ENCODE measurements at places on chromosomes 6 and 20. TPM values are rescaled to one million over a fixed set of nuclear protein-coding genes. Genes with fewer than 3 reads are reported as not detected.

GRCh38 chr6:154583546-154584188 lies 73.2 kb upstream of the CNKSR3 start:
- no peak for DNase-seq

DNA sequence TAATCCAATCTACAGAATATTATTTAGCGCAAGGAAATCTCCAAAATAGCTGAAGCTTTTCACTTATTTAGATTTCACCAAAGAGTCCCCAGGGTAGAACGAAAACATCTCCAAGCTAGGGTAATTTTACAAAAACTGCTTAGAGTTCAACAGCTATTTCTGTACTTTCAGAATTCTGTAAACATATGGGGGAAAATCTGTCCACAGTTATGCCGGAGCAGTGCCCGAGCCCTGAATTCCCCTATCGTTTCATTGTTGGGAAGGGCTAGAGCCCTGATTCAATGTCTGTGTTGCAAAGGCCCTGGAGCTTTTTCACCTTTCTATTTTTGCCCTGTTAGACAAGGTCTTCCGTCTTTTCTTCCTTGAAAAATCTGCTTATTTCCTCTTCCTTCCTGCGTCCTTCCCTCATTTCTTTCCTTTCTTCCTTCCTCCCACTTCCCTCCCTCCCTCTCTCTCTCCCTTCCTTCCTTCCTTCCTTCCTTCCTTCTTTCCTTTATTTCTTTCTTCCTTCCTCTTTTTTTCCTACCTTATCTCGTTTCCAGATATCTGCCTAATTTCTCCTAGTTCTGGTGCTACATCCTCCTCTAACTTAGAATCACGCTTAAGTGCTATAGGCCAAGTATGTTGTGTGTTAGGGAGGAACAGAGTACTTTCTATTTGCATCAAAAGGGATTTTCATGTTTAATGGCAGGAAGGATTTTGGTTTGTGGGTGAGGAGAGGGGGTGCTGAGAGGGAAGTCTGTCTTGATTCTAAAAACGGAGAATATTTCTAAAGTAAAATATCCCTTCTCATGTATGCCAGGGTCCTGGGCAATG lies 122.5 kb upstream of the BMP2 start:
- DNase-seq, result no peak

GRCh38 chr6:83432636-83433035 lies 1.8 kb upstream of the ME1 start:
- no peak for DNase-seq

HLA-DRB5 gene
- total RNA-seq, result 121 TPM

UNC5CL gene
- total RNA-seq, result 2.2 TPM

- DNase-seq, result peak; percentile 75
Measured at GRCh38 chr6:89999154-89999553, 104.9 kb downstream of the GJA10 start.

- no peak for DNase-seq
Measured at GRCh38 chr6:158223926-158224325, 55.8 kb downstream of the GTF2H5 start.

SYCP2 gene
- 0.84 TPM for total RNA-seq

GRCh38 chr6:145603424-145603833 lies 131.9 kb downstream of the EPM2A start:
- DNase-seq, result no peak

TMEM151B gene
- total RNA-seq, result 0.21 TPM

CCN6 gene
- not detected for total RNA-seq

DNA sequence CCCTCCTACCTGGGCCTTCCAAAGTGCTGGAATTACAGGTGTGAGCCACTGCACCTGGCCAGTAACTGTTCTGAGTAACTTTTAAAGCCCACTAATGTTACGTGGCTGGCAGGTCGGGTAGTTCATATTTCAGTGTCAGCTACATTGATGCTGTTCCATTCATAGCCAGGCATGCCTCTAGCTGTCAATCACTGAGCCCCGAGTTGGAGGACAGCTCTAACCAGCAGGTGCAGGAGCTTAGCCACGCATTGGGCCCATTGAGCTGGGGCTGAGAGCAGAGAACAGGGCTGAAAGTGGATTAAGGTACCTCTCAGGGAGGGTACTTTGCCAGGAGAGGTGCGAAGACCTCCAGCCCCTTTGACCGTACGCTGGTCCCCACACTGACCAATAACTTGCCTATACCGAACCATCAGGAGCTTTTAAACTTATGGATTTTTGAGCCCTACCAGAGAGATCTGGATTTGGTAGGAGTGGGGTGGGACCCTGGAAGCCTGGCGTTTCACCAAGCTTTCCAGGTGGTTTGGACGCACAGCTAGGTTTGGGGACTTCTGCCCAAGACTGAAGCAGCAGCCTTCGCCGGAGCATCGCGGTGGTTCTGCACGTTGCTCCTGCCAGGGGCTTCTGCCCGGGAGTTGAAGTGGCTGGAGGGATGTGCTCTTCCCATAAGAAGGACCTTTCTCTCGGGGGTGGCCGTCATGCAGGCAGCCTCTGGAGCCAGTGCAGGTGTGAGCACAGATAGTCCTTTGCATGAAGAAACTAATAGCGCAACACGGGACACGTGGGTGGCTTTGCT lies 82.6 kb downstream of the SERAC1 start:
- no peak for DNase-seq

IL17F gene
- not detected for total RNA-seq

DNA sequence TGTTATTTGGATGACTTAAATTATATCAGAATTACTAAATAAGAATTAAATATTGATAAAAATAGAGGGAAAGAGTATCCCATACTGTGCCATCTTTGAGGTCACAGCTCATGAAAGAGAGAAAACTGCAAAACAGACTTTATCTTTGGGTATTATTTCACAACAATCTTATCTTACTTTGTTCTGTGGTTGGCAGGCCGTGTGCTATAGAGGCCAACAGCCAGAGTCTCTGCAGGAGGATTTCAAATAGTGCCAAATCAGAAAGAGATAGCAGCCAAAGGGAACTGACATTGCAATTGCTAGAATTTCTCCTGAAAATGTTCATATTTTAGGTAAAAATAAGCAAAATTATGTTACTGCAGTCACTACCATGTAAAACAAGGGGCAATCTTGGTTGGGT lies 354.2 kb downstream of the GRIK2 start:
- DNase-seq, result no peak

DNA sequence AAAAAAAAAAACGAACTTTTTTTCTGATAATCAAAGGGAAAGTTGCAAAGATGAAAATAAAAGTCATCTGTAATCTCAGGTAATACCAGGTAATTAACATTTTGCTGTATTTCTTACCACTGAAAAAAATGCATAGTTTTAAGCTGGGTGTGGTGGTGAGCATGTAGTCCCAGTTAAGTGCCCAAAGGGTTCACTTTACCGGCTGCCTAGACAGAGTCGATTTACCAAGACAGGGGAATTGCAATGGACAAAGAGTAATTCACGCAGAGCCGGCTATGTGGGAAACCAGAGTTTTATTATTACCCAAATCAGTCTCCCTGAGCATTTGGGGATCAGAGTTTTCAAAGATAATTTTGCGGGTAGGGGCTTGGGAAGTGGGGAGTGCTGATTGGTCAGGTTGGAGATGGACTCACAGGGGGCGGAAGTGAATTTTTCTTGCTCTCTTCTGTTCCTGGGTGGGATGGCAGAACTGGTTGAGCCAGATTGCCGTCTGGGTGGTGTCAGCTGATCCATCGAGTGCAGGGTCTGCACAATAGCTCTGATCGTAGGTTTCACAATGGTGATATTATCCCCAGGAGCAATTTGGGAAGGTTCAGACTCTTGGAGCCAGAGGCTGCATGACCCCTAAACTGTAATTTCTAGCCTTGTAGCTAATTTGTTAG lies 51.9 kb downstream of the RPF2 start:
- DNase-seq, result no peak

GRCh38 chr20:31695849-31696804 lies 26.5 kb downstream of the BCL2L1 start:
- DNase-seq, result peak; percentile 39

ADGRB3 gene
- total RNA-seq, result 0.37 TPM

- no peak for DNase-seq
Measured at GRCh38 chr20:48483334-48484066, 344.3 kb downstream of the PREX1 start.

DNA sequence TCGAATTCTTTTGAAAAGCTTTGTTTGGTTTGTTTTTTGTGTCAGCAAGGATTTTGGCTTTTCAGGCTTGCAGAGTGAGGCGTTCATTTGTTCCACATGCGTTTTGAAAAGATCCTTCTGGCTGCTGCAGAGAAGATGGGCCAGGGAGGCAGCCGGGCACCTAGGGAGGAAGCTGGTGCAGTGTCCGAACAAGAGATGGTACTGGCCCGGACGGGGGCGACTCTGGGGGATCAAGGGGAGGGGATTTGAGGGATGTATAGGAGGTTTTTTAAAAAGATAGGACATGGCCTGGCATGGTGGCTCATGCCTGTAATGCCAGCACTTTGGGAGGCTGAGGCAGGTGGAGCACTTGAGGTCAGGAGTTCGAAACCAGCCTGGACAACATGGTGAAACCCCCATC lies 55.3 kb downstream of the DLGAP4 start:
- no peak for DNase-seq

- no peak for DNase-seq
Measured at GRCh38 chr6:15456422-15456821, 206.4 kb downstream of the DTNBP1 start.

DNA sequence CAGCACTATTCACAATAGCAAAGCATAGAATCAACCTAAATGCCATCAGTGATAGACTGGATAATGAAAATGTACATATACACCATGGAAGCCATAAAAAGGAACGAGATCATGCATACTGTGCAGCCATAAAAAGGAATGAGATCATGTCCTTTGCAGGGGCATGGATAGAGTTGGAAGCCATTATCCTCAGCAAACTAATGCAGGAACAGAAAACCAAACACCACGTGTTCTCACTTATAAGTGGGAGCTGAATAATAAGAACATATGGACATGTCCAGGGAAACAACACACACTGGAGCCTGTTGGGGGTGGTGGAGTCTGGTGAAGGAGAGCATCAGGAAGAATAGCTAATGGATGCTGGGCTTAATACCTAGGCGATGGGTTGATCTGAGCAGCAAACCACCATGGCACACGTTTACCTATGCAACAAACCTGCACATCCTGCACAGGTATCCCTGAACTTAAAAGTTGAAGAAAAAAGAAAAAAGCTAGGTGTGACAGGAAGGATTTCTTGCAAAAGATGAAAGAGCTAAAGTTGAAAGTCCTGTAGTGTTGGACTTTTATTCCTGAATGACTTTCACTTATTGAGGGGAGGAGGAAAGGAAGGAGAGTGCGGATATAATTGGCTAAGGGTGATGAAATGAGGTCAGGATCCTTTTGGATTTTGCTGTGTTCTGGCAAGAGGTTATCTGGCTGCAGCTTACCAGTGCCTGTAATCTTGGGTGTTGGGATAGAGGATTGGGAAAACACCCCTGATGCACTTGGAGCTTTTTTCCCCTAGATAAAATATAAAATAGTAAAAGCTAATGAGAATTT lies 8.5 kb downstream of the TRMT11 start:
- DNase-seq, result no peak

Measured in left colon (tissue), 2 donors.